ENCODE measurements at places on chromosomes 7 and 10.

DNA sequence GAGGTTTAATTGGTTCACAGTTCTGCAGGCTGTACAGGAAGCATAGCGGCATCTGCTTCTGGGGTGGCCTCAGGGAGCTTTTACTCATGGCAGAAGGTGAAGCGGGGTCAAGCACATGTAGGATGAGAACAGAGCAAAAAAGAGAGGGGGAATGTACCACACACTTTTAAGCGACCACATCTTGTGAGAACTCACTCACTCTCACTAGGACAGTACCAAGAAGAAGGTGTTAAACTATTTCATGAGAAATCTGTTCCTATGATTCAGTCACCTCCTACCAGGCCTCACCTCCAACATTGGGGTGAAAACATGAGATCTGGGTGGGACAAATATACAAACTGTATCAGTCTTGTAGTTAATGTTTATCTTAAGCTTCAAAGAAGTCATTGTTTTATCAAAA lies 174.7 kb downstream of the GNAI1 start:
- DNase-seq, result no peak

- no peak for DNase-seq
Observed at GRCh38 chr10:5600908-5601307, 65.5 kb downstream of the ASB13 start.

- peak; percentile 67 for DNase-seq
Observed at GRCh38 chr7:149625340-149625946, 127.8 kb upstream of the ZNF746 start.

DNA sequence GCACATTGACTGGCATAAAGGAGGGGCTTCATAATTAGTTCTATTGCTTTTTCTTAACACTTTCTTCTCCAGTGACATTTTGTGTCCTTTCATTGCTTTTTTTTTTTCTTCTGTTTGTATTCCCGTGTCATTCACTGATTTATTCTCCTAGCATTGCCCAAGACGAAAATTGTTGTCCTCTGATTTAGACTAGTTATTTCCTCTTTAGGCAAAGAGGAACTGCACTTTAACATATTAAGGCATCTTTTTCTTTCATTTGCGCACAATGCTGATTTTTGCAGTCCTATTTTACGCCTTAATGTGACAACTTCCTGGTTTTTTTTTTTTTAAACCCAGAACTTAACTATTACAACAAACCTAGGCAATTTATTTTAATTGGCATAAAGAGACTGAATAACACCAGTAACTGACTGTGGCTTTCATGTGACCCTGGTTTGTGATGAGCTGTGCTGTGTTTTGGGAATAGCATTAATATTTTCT lies 39.7 kb downstream of the ARID5B start:
- no peak for DNase-seq

- DNase-seq, result peak; percentile 48
Observed at GRCh38 chr7:126700807-126701604, 551.7 kb downstream of the GRM8 start.

- no peak for DNase-seq
Observed at GRCh38 chr10:131575877-131576276, 264.4 kb upstream of the TCERG1L start.

All from WTC11 (cell line).